ENCODE measurements at places on chromosomes 4 and X.

GRCh38 chr4:52670121-52670520 is 11.0 kb upstream of the USP46 start:
- no peak for DNase-seq

DNA sequence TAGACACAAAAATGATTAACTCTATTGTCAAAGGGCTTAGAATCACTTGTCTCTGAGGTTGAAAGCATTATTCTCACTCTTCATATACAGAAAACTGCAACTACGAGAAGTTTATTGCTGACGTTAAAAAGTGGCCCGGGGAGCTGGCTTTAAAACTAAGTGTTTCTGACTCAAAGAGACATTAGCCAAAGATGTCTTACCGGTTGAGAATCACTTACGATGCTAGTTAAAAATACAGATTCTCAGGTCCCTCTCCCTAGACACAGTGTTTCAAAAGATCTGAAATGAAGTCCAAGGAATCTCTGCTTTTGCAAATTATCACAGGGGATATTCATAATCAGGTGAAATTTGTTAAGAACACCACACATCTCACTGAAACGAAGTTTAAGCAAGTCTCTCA is 1.2 kb downstream of the GNPDA2 start:
- DNase-seq: no peak

- DNase-seq: peak; percentile 69
Observed at GRCh38 chr4:128604840-128605239, 204.7 kb upstream of the JADE1 start.

- peak; percentile 49 for DNase-seq
Observed at GRCh38 chrX:19709812-19710518, 177.4 kb downstream of the SH3KBP1 start.

GRCh38 chr4:75848891-75849290 is 53.4 kb downstream of the PPEF2 start:
- DNase-seq: no peak

DNA sequence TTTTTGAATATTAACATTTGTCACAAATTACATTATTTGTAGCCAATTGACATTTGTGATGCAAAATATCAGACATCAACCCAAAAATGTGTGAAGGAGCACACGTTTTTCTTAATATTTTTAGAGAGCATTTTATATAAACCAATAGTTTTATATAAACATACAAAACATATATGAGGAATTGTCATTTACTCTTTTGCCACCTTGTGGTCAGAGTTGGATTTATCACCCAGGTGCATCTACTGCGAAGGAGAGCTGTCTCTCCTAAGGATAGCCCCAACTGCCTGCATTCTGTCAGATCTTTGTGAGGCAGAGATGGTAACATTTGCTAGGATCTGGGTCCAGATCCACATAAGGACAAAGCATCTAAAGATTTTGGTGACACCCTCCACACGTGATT is 2.5 kb upstream of the USP27X start:
- DNase-seq: no peak

GRCh38 chr4:158865520-158866177 is 96.8 kb downstream of the FNIP2 start:
- DNase-seq: no peak

DNA sequence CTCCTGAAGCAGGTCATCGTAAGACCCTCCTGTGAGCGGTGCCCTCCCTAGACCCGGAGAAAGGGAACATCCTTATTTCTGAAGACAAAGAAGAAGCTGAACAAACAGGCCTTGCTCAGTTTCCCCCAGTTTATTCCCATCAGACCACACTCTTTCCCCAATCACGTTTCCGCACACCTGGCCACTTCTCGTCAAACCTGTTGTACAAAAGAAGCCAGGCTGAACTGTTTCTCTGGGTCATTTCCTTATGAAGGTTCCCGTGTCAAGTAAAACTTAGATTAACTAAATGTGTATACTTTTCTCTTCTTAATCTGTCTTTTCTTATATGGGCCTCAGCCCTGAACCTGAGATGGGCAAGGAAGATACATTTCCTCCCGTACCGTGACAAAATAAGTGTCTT is 111.6 kb upstream of the ENPP6 start:
- DNase-seq: no peak

DNA sequence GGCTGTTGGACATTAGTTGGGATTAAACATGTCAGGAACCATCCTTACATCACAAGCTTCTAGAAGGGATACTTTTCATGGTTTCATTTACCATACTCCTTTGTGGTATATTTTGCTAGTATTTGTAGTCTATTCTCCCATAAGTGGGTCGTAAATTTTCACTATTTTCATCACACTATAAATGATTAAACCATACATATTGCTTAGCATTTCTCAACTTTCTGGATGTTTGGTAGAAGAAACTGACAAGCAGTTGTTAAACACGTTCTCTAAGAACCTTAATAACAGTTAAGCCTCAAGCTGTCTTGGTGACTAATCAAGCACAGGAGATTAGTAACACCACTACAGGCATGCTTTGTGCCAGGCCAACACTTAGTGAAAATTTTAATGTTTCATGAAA is 375.5 kb downstream of the NAF1 start:
- DNase-seq: no peak

GRCh38 chr4:186644311-186644638 is 79.4 kb downstream of the FAT1 start:
- DNase-seq: no peak

GRCh38 chrX:100812216-100813158 is 7.7 kb upstream of the CSTF2 start:
- no peak for DNase-seq

DNA sequence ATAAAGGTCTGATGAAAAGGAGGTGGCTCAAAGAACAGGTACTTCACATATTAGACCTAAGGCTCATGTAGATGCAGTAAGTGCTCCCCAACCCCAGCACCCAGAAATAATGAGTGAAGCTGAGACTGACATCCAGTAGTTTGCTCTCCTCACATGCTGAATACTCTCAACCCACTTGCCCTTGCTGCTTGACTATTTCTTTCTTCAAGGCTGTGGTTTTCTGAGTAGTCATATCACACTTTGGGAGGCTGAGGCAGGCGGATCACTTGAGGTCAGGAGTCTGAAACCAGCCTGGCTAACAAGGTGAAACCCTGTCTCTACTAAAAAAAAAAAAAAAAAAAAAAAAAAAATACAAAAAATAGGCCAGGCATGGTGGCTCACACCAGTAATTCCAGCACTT is 51.5 kb upstream of the PRPS1 start:
- DNase-seq: no peak

DNA sequence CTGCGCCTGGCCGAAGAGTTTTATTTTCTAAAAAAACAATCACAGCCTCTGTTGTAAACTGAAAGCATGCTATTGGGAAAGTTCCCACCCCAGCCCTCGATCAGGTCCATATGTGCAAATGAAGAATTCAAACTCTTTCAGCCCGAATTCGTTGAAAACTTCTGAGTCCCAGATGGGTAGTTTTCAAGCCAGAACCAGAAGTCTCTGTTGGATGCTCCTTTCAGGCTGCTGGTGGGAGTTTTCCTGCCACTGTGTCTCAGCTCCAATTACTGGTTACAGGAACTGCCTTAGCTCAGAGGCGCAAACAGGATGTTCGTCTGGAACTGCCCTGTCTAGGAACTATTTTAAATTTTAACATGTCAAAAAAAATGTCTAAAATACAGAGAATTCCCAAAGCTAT is 9.3 kb upstream of the ALG13 start:
- DNase-seq: no peak

DNA sequence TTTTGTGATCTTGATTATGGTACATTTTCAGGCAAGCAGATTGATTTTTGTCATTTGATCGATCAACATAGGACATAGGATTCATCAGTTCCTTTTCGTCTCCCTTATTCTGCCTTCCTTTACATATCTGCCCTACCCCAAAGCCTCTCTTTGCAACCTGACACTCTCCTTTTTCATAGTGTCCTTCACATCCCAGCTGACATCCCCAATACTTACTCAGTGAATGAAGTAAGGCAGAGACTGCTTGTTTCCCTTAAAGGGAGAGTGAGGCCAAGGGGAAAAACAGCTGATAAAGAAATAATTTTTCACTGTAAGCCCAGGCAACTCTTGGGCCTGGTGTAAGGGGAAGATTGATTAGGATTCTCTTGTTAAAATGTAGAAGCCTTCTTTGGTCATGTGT is 69.8 kb downstream of the GBA3 start:
- DNase-seq: no peak

DNA sequence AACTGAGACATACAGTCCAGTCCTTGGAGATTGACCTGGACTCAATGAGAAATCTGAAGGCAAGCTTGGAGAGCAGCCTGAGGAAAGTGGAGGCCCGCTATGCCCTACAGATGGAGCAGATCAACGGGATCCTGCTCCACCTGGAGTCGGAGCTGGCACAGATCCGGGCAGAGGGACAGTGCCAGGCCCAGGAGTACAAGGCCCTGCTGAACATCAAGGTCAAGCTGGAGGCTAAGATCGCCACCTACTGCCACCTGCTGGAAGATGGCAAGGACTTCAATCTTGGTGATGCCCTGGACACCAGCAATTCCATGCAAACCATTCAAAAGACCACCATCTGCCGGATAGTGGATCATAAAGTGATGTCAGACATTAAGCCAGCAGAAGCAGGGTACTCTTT is 20.4 kb upstream of the FRMPD3 start:
- DNase-seq: no peak

- DNase-seq: no peak
Observed at GRCh38 chr4:184573701-184574100, 75.5 kb downstream of the CASP3 start.

GRCh38 chr4:2330091-2331042 is 68.5 kb upstream of the MXD4 start:
- no peak for DNase-seq

GRCh38 chr4:68256284-68256683 is 10.8 kb upstream of the TMPRSS11B start:
- no peak for DNase-seq

- DNase-seq: no peak
Observed at GRCh38 chr4:62051332-62051731, 851.2 kb downstream of the ADGRL3 start.

GRCh38 chrX:130085551-130086446 is 24.5 kb downstream of the ELF4 start:
- no peak for DNase-seq

DNA sequence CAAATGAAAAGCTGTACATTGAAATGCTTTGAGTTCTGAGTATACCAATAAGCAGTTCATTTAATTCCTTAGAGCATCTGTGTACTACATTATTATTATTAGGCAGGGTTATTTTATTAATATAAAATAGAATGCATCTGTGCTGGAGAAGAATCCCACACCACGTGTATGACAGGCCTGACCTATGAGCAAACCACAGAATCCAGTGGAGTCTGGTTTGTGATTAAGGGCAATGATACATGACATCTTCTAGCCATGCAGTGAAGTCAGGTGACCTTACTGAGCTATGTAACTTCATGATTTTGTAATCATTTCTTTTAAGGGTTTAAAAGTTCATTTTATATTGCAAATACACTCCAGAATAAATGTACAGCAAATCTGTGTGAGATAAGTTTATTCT is 1165.0 kb upstream of the TENM3 start:
- no peak for DNase-seq

DNA sequence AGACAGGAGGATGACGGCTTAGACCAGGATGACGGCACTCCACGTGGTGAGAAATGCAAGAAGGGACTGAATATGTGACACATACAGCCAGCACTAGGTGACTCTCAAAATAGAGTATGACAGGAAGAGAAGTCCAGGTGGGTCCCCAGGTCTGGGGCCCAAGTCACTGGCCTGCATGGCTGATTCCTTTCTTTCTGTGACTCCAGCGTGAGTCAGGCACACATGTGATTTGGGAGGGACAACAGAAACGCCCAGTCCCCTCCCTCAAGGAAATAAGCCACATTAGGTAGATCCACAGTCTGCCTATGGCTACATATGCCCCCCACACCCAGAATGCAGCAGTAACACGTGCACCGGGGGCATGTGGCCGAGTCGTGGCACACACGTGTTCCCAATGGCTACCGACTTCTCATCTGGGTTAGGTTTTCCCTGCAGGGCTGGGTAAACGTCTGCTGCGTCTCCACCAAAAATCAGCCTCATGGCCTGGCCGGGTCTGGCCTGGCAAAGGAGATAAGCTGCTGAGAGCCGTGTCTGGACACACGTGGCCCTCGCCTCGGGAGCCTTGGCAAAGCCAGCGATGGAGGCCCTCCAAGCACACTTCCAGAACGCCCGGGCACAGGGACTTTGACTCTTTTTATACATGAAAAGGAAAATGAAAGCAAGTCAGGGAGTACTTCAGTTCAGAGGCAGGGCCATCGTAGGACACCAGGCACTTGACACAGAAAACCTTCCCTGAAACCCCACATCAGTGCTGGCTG is 19.3 kb downstream of the SEL1L3 start:
- no peak for DNase-seq

DNA sequence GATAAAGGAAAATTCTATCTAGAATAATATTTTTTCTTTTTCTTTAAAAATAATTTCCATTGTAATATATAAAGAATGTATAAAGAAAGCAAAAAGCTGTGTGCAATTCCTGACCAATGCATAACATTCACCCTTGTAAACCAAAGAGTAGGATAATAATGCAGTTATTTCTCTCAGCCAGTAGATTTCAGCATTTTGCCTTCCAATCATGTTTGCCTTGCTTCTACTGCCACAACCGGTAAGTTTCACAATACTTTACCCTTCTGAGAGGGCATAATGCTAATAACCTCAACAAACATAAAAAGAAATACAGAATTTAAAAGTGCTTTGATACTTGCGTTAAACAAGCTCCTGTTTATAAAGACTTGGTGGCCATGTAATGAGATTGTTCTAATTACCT is 59.9 kb downstream of the CHIC2 start:
- DNase-seq: no peak

GRCh38 chrX:54695231-54695630 is 102.8 kb downstream of the ITIH6 start:
- no peak for DNase-seq

- DNase-seq: no peak
Observed at GRCh38 chrX:132413459-132413858, 75.4 kb downstream of the MBNL3 start.

DNA sequence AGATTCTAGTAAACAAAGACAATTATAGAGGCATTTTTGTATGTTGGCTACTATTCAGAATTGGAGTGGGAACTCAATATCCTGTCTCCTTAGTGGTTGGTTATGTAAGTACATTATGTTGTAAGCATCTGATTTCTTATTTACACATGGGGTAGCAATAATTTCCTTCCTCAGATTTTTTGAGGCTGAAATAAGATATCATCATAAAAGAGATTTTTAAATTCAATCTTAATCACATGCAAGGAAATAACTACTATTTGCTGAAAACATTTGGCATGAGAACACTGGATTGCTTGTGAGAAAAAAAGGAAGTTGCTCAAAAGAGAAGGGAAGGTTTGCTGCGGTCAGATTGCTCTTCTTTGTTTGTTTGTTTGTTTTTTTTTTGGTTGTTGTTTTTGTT is 437.7 kb upstream of the HS3ST1 start:
- DNase-seq: no peak

- no peak for DNase-seq
Observed at GRCh38 chrX:39716401-39716800, 381.4 kb downstream of the BCOR start.

All from keratinocyte (primary cell).